ENCODE measurements at places on chromosomes 5 and 9.

DNA sequence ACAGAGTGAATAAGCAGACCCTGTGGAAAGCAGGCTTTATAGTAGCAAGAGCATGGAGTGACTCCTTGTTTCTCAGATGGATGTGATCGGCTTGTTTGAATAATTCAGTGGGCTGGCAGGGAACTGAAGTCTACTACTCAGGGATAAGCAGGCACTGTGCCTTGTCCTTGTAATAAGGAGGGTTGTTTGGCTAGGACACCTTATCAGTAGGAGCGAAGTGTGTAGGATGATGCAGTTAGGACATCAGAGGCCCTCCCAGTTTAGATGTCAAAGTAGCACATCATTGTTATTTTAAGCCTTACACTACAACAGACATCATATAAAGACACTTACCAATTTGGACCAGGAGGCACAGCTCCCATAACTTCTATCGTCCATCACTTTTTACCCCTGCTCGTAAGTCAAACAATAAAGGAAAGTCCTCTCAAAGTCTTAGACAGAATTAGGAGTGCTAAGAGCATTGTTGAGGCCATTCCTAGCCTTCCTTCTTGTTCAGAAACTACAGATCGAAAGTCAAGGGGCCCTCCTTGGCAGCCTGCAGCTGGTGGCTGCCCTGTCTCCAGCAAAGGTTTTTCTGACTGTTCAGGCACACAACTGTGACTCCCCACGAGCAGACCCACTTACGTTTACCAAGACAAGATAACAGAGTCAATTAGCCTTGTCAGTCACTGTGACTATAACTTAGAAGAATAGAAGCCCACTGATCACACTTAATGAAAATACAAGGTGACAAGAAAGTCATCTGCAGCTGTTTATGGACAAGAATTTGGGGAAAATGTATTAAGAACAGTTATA lies 218.6 kb downstream of the SNX18 start:
- DNase-seq: no peak

GRCh38 chr5:94705427-94705826 lies 87.0 kb downstream of the SLF1 start:
- DNase-seq: no peak

DNA sequence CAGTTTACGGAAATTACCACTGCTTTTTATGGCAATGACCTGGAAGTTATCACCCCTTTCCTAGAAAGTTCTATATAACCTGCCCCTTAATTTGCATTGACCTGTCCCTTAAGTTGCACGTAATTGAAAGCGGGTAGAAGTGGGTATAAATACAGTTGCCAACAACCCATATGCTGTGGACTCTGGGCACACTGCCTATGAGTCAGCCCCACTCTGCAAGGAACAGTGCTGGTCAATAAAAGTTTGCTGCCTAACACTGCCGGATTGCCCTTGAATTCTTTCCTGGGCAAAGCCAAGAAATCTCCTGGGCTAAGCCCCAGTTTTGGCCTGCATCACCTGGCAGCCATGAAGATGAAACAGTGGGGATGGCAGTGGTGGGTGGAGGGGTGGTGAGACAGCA lies 23.9 kb upstream of the CLPTM1L start:
- no peak for DNase-seq

GRCh38 chr9:115845648-115846312 lies 307.8 kb upstream of the PAPPA start:
- DNase-seq: no peak

GRCh38 chr5:406041-406440 lies 36.9 kb upstream of the EXOC3 start:
- DNase-seq: no peak
